Panc1 (cell line): ENCODE measurements at places on chromosomes 5 and 9. TPM values are rescaled to one million over a fixed set of nuclear protein-coding genes. Genes with fewer than 3 reads are reported as not detected.

DNA sequence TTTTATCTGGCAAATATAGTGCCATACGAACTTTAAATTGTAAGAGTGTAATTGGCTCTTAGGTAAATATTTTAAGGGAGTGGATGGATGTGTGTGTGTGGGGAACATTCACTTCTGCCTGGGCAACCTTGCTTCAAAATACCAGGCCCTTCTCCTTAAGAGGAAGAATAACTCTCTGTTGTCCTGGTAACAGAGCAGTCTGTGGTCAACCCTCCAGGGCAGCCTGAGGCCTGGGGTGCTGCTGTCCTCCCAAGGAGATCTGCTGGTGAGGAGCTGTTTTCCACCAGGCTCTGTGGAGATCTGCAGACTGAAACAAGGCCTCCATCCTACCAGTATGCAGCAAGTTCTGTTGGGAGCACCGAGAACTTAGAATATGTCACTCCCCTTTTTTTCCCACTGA is 325.2 kb downstream of the PSAT1 start:
- no peak overlapping the region for H3K4me3 ChIP-seq
- H3K36me3 ChIP-seq, result no peaks in the 10 kb centered on the region
- DNase-seq, result no peak
- no peaks in the 10 kb centered on the region for H3K4me1 ChIP-seq
- no peaks in the 10 kb centered on the region for H3K27me3 ChIP-seq
- no peak overlapping the region for H3K27ac ChIP-seq

- H3K36me3 ChIP-seq, result peaks cover 3% of the 10 kb centered on the region; the same call in 1 of the 2 replicates
- H3K27me3 ChIP-seq, result no peaks in the 10 kb centered on the region
- DNase-seq, result no peak
- H3K4me3 ChIP-seq, result no peak overlapping the region
- H3K4me1 ChIP-seq, result peaks cover 25% of the 10 kb centered on the region
Observed at GRCh38 chr5:131607903-131608540, 27.0 kb downstream of the RAPGEF6 start.

- no peak overlapping the region for H3K4me3 ChIP-seq
- no peaks in the 10 kb centered on the region for H3K36me3 ChIP-seq
- H3K27me3 ChIP-seq, result no peaks in the 10 kb centered on the region
- no peaks in the 10 kb centered on the region for H3K4me1 ChIP-seq
- peak; percentile 38 for DNase-seq
Observed at GRCh38 chr5:116947691-116948528, 373.3 kb upstream of the SEMA6A start.

GRCh38 chr5:32123058-32123805 is 50.9 kb downstream of the GOLPH3 start:
- no peaks in the 10 kb centered on the region for H3K4me1 ChIP-seq
- no peak overlapping the region for H3K27ac ChIP-seq
- H3K36me3 ChIP-seq, result peaks cover 27% of the 10 kb centered on the region; the same call in 1 of the 2 replicates
- H3K4me3 ChIP-seq, result no peak overlapping the region
- no peak for DNase-seq

GRCh38 chr9:90441814-90442213 is 200.8 kb downstream of the DIRAS2 start:
- no peaks in the 10 kb centered on the region for H3K27me3 ChIP-seq
- H3K36me3 ChIP-seq, result no peaks in the 10 kb centered on the region
- no peak overlapping the region for H3K4me3 ChIP-seq
- no peak for DNase-seq

- H3K27me3 ChIP-seq, result no peaks in the 10 kb centered on the region
- no peak for DNase-seq
- H3K27ac ChIP-seq, result no peak overlapping the region
- no peak overlapping the region for H3K4me3 ChIP-seq
Observed at GRCh38 chr9:73200694-73201452, 49.2 kb downstream of the ANXA1 start.

GRCh38 chr9:132637351-132637750 is 32.4 kb downstream of the DDX31 start:
- no peaks in the 10 kb centered on the region for H3K4me1 ChIP-seq
- no peak overlapping the region for H3K27ac ChIP-seq
- peaks cover 7% of the 10 kb centered on the region for H3K36me3 ChIP-seq
- H3K27me3 ChIP-seq, result no peaks in the 10 kb centered on the region

The ECM2 gene
- total RNA-seq, result not detected

The CCNJL gene
- 35.0 TPM for total RNA-seq

The PHF24 gene
- 0.08 TPM for total RNA-seq

The KIF12 gene
- 0.87 TPM for total RNA-seq

The ABL1 gene
- total RNA-seq, result 48.4 TPM
